ENCODE measurements at places on chromosomes 11 and 22.

DNA sequence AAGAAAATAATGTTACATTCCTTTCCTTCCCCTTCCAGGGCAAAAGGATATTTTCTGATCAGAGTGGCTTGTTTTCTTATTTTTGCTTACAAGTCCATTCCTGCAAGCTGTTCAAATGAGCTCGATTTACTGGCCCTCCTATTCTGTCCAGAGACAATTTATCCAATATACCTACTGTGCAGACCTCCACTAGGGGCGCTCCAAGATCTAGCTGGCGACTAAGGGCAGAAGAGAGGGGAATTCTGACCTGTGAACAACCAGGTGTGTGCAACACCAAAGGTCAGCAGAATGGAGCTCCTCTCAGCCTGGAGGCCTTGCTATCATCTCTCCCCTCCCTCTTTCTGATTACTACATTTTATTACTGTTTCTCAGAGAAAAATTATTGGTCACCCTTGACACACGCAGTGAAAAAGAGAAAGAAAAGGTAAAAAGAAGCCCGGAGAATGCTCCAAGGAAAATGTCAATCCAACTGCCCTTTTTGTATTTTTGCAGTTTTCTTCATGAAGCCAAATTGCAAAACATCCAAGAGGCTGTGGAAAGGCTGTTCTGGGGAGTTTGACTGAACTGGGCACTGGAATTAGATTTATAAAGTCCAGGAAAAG, 3.2 kb downstream of the SEZ6L start:
- no peak for DNase-seq

GRCh38 chr22:38938221-38938620, 19.2 kb upstream of the APOBEC3A start:
- DNase-seq = no peak

DNA sequence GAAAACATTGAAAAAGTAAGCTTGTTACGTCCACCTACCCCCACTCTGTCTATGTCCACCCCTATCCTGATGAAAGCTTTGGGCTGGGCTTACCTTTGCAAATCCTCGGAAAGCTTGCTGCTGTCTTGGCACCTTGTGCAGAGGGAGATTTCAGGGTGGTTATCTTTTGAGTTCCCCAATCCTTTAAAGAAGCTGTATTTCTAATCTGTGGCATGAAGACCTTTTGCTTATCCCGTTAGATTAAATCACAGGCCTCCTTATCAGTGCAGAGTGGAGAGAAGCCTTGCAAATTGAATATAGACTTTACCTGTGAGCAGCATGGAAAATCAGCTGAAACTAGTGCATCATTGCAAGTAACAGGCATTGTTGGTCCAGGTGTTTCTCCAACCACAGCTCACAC, 580.6 kb upstream of the ANO5 start:
- no peak for DNase-seq

- no peak for DNase-seq
Observed at GRCh38 chr11:43825217-43825816, 55.3 kb upstream of the ALKBH3 start.

GRCh38 chr22:46241396-46242007, 8.6 kb downstream of the CDPF1 start:
- no peak for DNase-seq

DNA sequence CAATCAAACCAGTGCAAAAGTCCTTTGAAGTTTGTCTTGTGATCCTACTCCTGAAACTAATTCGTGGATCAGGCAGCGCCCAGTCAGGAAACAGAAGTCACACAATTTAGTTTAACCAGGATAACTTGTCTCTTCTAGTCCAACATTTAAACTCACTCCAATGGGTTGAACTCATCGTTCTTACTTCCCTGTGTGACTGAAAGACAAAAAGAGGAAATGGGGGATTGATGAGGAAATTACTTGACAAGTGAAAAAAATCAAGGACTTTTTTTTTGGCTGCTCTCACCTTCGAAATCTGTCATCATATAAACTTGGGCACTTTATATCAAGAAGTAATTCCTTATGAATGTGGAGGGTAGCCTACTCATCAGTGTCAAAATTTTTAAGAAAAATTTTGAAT, 78.4 kb downstream of the HSD17B12 start:
- DNase-seq = no peak

GRCh38 chr11:63837739-63838138, 1.2 kb upstream of the MARK2 start:
- DNase-seq = no peak

DNA sequence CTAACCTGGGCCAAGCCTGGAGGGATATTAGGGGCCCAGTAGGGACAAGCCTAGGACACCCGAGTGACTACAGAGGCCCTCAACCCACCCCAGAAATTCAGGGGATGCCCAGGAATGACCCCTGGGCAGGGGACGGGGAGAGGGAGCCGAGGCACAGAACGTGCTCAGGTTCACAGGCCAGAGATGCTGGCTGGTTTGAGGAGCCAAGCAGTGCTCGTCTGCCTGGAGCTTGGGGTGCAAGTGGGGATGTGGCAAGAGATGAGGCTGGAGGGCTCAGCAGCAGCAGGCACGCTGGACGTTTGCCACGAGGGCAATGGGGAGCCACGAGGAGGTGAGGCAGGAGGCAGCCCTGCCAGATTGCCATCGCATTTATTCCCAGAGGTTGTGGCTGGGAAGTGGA, 34.0 kb upstream of the EMID1 start:
- no peak for DNase-seq

DNA sequence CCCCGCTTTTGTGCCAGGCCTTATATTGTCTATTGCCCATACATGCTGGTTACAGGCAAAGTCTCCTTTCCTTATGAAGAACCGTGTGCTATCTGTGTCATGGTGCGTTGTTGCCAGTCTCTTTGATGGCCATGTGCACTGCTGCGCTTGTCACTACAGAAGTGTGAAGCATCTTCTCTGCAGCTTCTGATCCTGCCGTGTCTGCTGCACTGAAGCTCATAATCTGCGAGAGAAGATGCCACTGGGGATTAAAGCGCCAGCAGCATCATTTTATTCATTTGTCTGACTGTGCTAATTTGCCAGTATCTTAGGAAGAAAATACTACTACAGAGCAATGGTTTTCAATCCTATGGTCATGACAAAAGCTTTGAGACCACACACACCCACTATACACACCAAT, 330.1 kb downstream of the FAT3 start:
- no peak for DNase-seq

GRCh38 chr11:69030301-69030700, 17.3 kb upstream of the MRGPRF start:
- DNase-seq = no peak

Data from stimulated activated CD8-positive, alpha-beta memory T cell treated with anti-CD3 and anti-CD28 coated beads, Interleukin-7, amount 100 ng/mL, for 1 hour (primary cell).